ENCODE measurements at places on chromosomes 5 and 9.

GRCh38 chr5:160311491-160312133 is 752 bp downstream of the CCNJL start:
- no peak for DNase-seq

- DNase-seq = no peak
These were observed 743.6 kb upstream of the DMAC1 start for GRCh38 chr9:8543219-8543618.

GRCh38 chr9:4301971-4302427 is 2.1 kb upstream of the GLIS3 start:
- no peak for DNase-seq

GRCh38 chr5:108084105-108084504 is 297.8 kb downstream of the FBXL17 start:
- DNase-seq = no peak

DNA sequence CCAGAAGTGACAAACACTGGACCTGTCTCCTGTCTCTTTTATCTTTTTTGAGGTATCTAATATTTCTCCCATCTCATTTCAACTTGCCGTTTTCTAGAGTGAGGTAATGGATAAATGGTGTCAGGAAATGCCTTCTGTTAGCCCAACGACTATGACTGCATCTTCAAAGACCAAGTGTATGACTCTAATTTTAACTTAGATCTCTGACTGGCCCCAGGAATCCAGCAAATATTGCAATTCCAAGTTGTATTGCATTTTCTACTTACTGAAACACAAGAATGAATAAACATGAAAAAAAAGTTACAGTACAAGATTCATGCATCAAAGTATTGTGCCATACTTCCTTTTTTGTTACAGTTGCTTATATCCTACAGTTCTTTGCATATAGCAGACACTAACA is 26.3 kb downstream of the SLC28A3 start:
- DNase-seq = no peak

DNA sequence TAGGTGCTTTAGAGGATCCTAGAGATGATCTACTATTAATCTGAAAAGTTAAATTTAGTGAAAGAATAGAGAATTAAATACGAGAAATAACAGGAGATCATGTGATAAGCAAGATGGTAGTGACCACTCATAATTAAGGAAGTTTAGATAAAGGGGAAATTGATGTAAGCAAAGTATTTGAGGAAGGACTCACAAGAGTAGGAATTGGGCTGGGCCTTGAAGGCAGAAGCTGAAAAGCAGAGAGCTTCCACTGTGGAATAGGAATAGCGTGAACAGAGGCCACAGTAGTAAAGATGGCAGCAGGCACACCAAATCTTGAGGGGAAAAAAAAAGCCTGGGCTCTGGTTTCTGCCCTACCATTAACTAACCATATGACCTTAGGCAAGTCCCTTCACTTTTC is 38.0 kb downstream of the KIF24 start:
- no peak for DNase-seq

- DNase-seq = no peak
These were observed 1.3 kb upstream of the PRR7 start for GRCh38 chr5:177445052-177445916.

- no peak for DNase-seq
These were observed 18.6 kb downstream of the TMEM252 start for GRCh38 chr9:68522131-68522530.

GRCh38 chr9:134497283-134497860 is 144.2 kb upstream of the COL5A1 start:
- no peak for DNase-seq

Measured in stimulated activated CD4-positive, alpha-beta T cell treated with anti-CD3 and anti-CD28 coated beads, Interleukin-1b, Interleukin-23, amount 100 ng/mL, for 4 hours (primary cell).